ENCODE measurements at places on chromosomes 11 and 22.

GRCh38 chr22:18012531-18012930 lies 11.8 kb downstream of the MICAL3 start:
- no peak for DNase-seq

DNA sequence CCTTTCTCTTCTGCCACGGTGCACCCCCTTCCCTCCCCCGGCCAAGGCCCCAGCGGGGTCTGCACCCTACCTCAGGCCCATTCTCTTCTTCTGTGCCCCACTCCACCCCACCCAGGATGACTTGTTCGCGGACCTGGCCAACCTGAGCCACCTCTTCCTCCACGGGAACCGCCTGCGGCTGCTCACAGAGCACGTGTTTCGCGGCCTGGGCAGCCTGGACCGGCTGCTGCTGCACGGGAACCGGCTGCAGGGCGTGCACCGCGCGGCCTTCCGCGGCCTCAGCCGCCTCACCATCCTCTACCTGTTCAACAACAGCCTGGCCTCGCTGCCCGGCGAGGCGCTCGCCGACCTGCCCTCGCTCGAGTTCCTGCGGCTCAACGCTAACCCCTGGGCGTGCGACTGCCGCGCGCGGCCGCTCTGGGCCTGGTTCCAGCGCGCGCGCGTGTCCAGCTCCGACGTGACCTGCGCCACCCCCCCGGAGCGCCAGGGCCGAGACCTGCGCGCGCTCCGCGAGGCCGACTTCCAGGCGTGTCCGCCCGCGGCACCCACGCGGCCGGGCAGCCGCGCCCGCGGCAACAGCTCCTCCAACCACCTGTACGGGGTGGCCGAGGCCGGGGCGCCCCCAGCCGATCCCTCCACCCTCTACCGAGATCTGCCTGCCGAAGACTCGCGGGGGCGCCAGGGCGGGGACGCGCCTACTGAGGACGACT lies 15.9 kb downstream of the RTN4RL2 start:
- DNase-seq: no peak

GRCh38 chr11:46808799-46809431 lies 37.2 kb downstream of the CKAP5 start:
- DNase-seq: peak; percentile 21

DNA sequence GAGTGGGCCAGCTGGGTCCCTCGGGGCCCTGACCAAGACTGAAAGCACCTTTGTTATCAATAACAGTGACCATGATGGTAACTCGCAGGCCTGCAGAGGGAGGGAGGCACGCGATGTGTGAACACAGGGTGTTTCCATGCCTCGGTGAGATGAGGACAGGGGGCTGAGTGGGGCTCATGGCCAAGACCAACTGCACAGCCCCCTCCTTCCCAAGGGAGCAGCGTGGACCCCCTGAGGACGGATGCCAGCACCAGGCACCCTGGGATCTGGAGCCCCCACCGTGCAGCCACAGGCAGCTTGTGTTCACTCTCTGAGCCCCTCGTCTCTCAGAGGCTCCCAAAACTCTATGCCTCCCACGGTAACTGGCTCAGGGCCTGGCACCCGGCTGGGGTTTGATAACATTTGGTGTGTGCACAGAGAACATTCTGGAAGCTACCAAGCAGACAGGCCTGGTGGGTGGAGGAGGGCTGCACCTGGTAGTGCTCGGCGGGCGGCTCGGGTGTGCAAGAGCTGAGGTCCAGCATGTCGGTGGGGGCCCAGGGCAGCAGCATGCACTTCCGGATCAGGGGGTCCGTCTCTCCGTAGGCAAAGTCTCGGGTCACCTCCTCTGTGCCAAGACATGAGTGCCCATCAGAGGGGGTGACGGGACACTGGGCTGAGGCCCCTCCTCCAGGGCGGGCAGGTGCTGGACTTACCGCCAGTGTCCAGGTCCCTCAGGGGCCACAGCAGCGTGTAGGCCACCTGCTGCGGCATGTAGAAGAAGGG lies 7.6 kb downstream of the TTLL12 start:
- no peak for DNase-seq

GRCh38 chr11:116310226-116310625 lies 462.6 kb downstream of the BUD13 start:
- DNase-seq: no peak

DNA sequence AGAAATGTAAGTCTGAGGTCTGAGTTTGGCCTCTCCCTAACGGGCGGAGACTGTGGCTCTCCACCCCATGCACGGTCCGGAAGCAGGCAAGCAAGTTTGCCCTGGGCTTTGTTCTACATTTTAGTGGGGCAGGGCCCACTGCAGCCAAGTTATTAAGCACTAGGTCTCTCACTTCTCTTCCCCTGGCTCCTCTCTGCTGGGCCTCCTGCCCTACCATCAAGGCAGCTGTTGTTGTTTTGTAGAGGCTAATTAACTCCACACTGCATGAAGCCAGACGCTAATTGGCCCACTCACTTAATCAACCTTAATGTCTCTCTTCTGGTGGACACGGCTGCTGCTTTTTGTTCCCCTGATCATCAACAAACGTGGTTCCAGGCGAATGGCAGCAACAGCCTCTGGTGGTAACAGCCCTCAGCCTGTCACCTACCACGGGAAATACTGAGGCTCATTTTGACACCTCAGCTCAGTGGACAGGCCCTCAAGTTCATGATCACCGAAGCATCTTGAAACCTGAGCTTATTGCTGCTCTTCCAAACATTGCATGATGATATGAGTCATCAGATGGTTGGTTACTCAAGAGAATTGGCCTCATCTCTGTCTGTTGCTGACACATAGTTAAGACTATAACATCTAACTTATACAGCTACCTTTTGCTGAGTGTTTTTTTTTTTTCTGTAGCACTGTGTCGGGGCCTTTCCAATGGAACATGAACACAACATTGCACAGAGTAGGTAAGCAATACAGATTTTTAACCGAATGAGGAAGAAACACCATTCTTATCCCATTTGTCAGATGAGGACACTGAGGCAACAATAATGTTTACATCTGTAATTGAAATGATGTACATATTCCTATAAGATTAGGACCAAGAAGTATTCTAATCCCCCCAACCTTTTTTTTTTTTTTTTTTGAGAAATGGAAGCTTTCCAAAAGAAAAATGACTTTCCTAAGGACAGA lies 20.8 kb upstream of the LMO2 start:
- no peak for DNase-seq

DNA sequence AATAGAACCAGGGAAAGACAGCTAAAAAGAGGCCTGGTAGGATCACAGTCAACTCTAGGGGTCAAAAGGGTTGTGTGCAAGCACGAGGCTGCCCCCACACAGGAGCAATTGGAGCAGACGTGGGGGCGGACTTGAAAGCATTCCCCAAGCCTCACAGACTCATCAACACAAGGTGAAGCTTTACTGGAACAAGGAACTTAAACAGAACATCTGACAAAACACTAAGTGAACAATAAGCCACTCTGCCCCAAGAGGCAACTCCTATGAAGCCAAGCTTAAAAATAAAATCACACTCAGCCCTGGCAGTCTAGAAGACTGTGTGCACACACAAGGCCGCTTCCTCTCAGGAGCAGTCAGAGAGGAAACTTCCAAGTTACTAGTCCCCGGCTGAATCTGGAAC lies 32.2 kb upstream of the TEAD1 start:
- no peak for DNase-seq

DNA sequence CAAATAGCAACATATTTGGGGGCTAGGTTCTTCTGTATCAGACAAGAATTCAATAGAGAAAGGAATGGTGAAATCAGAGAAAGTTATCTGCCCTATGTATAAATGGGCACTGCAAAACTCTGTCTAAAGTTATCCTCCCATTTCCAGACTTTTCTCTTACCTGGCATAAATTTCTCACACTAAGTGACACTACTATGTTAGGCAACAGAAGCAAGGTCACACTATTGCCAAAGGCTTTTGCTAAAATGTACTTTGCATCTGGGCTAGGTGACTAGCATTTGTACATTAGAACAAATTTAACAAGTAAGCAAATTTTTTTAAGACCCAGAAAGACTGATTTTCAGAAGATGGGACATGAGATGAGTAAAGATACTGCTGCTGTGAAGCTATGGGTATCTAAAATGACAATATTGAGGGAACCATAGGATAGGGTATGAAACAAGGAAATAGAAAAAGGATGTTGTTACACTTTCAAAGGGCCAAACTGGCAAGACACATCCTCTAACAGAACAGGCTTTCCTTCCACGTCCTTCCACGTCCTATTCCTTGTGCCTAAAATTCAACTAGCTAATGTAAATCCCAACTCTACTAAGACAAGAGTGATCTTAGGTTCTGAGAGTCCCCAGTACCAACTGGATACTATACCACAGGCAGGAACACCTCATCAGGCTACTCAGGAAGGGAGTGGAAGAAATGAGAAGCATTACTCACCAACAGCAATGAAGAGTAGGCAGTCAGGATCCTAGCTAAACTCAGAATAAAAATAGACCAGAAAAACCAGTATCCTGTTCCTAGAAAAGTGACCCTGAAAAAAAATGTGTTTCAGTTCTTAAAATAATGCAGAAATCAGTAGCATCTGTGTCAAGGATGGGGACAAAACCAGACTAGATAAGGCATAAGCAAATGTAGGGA lies 22.6 kb downstream of the GDPD4 start:
- no peak for DNase-seq

DNA sequence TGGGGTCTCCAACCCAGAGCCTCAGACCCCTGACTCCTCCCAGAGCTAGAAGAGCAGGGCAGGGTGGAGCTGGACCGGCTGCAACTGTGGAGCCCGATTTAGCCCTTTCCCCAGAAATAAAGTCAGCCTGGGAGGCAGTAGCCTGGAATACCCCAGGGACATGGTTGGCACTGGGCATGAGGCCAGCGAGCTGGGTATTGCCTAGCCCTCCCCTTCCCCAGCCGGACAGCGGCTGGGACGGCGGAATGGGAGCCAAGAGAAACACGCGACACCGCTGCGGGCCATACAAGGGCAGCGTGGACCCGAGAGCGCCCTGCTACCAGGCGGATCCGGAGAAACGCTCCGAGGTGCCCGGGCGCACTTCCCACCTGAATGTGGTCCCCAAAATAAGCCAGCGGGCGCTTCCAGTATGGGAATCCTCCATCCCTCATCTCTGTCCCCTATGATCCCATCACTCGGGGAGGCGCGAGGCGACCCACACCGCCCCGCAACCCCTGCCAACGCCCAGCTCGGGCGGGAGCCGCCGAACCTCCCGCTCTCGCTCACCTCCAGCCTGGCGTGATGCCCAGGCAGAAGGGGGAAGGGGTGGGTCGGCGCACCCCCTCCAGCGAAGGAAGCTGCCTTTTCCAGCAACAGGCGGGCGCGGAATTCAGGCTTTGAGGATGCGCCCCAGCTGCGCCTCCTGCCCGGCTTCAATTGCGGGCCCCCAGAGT lies 758 bp downstream of the MCAM start:
- DNase-seq: peak; percentile 90

GRCh38 chr11:115653076-115653475 lies 148.9 kb upstream of the CADM1 start:
- DNase-seq: no peak

DNA sequence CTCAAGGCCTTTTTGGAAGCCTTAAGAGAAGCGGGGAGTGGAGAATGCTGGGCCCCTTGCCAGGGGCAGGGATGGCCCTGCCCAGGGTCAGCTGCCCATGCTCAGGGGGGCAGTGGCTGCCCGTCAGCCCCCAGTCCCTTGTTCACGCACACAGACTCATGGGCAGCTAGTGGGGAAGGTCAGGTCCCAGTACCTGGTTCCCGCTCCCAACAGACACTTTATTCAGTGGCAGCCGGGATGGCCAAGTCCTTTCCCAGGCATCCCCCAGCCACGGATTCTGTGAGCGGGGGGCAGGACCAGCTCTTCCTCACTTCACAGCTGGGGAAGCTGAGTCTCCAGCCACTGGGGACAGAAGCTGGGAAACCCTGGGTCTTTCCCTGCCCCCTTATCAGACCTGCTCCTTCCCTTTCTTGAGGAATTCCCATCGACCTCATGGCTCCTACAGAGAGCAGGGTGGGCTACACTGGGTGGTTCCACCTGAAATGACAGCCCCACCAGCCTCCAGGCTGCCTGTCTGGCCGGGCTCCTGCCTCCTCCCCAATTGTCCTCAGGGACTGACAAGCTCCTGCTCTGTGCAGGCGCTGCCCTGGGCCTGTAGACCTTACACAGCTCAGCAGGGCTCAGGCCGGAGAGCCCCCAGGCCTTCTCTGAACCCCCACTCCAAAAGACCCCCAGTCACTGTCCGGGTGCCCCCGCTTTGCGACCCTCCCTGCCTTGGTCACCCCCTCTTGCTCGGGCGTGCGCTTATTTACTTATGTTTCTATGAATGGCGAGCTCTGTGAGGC lies 61.0 kb upstream of the FGF3 start:
- no peak for DNase-seq

DNA sequence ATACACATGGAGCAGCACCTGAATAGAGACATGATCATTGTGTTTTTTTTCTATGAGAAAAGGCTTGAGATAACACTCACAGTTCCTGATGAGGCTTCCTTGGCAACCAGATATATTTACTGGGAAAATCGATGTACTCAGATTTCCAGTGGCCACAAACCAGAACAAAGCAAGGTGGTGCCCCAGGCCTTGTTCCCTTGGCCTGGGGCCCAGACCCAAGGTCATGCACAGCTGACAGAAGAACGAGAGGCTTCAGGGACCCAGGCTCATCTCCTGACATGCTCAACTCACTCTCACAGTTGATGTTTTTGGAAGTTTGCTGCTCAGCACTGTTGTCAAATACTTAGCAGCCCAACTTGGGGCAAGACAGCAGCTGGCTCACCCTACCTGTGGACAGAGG lies 281.8 kb downstream of the NTM start:
- no peak for DNase-seq

DNA sequence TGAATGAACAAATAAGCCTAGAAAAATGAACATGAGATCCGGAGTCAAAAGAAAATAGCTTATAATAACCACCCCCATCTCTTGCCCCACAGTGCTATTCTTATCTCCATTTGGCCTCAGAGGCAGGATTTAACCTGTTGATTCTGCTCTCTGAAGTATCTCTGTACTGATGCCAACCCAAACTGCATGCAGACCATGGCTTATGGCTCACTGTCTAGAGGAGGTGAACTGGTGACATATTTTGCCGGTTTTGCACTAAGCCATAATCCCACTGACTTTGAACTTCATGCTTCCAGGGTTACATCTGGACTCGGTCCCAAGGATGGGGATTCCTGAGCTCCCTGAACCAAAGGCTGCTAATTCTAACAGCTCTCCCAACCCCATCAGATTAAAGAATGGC lies 397.1 kb downstream of the TENM4 start:
- no peak for DNase-seq

- DNase-seq: peak; percentile 40
These were observed 3.0 kb upstream of the INPPL1 start for GRCh38 chr11:72221386-72222075.

DNA sequence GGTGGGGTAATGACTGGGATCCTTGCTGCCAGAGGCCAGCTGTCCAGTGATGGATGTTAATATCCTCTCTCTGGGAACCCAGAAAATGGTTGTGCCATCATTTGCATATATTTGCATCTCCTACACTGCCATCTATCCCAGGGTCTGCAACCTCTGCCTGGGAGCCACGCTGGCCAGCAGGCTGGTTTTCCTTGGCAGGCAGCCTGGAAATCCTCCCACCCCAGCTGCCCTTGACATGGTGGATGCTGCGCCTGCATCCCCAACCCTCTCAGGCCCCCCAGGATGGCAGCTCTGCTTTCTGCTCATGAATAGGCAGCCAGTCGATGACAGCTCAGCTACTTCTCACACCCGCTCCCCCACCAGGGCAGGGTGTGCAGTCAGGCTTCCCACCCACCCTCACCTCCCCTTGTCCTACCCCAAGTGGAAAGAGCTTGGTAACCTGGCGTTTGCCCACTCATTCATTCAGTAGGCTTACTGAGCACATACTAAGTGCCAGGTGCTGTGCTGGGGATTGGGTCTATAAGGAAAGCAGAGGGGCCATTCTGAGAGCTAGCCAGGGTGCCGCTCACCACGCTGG lies 202.5 kb downstream of the TRIM29 start:
- DNase-seq: peak; percentile 48

GRCh38 chr22:46746192-46746591 lies 8.1 kb upstream of the CERK start:
- DNase-seq: no peak
